ENCODE measurements at places on chromosomes 4 and X. TPM values are rescaled to one million over a fixed set of nuclear protein-coding genes. Genes with fewer than 3 reads are reported as not detected.

The SMIM43 gene
- 1.3 TPM for total RNA-seq

The ESX1 gene
- total RNA-seq = not detected

The L1CAM gene
- 186 TPM for total RNA-seq

The YY2 gene
- total RNA-seq = 1.1 TPM

The JAKMIP1 gene
- total RNA-seq = not detected

The TLR1 gene
- total RNA-seq = 5.5 TPM

The P2RY4 gene
- 0.15 TPM for total RNA-seq

The HPGD gene
- total RNA-seq = 2.6 TPM

The KIF4A gene
- total RNA-seq = 42.8 TPM

The GYG2 gene
- total RNA-seq = 5.2 TPM

The UBA6 gene
- total RNA-seq = 89.4 TPM

The LUZP4 gene
- not detected for total RNA-seq

The LIMCH1 gene
- total RNA-seq = 72.8 TPM

The DTHD1 gene
- not detected for total RNA-seq

The CXXC4 gene
- total RNA-seq = not detected

The STIM2 gene
- 29.3 TPM for total RNA-seq

All from M059J (cell line).